ENCODE measurements at places on chromosomes 4 and X.

GRCh38 chrX:9429767-9430166 is 35.1 kb upstream of the TBL1X start:
- no peak for DNase-seq

GRCh38 chr4:52755426-52755825 is 4.2 kb upstream of the ERVMER34-1 start:
- DNase-seq: no peak

DNA sequence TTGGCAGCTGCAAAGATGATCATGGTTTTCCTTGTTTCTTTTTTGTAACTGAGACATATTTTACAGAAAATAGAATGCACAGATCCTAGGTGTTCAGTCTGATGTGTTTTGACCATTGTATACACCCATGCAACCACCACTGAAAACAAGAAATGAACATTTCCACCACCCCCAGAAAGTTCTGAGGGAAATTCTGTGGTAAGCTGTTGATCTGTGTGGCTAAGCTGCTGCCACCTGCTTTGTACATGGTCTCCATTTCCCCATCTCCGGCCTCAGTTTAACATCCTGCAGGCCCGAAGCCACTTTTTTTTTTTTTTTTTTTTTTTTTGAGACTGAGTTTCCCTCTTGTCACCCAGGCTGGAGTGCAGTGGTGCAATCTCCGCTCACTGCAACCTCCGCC is 65.3 kb downstream of the NYX start:
- DNase-seq: no peak

DNA sequence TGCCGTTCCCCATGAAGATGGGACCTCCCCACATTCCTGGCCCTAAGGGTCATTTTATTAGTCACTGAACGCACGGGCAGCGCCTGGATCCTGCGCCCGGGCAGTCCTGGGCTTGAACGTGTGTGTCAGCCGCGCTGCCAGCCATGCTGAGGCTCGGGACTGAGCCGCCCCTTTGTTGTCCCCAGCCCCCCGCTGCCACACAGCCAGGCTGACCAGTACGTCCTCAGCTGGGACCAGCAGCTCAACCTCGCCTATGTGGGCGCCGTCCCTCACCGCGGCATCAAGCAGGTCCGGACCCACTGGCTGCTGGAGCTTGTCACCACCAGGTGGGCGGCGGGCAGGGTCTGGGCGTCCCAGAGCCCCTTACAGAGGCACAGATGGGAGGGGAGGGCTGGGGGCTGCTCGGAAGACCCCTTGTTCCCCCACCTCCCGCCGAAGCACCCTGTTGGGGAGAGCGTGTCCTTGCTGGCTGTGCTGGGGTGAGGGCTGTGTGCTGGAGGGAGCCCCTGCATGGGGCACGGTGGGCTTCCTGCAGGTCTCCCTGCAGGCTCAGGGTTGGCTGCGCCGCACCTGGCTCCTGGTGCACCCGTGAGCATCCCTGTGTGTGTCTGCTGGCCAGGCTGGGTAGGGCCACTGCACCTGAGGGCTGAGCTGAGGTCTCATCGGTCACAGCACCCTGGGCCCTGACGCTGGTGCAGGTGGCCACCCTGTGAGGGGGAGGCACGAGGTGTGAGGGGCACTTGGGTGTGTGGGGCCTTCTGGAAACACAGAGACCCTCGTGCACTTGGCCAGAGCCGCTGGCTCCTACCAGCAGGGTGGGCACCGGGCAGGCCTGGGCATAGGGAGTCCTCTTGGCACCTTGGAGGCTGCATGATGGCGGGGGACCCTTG is 1.0 kb downstream of the IDUA start:
- DNase-seq: no peak
